Stimulated activated CD8-positive, alpha-beta memory T cell treated with anti-CD3 and anti-CD28 coated beads, Interleukin-7, amount 100 ng/mL, for 4 hours (primary cell): ENCODE measurements at places on chromosomes 5 and 9.

DNA sequence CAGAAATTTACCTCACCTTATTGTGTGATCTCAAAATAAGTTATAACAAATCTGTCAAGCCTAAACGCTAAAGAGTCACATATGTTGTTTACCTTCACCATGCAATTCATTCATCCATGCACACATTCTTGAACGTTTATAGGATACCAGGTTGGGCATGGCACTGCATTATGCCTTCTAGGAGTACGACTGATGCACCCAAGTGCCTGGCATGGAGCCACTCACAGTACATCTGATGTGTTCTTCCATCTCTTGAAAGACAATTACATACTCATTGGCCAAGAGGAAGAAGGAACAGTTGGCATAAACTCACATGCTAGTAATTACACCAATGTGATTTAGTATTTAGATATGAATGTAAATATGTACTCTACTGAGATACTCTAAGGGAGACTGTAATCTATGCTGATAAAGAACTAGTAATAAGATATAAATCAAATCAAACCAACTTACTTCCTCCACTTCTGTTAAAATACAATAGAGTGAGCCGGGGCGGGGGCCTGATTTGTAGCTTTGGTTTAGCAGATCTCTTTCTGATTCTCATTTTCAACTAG is 90.7 kb downstream of the LPAR1 start:
- no peak for DNase-seq

GRCh38 chr9:35490155-35490909 is 421 bp downstream of the RUSC2 start:
- DNase-seq, result no peak

DNA sequence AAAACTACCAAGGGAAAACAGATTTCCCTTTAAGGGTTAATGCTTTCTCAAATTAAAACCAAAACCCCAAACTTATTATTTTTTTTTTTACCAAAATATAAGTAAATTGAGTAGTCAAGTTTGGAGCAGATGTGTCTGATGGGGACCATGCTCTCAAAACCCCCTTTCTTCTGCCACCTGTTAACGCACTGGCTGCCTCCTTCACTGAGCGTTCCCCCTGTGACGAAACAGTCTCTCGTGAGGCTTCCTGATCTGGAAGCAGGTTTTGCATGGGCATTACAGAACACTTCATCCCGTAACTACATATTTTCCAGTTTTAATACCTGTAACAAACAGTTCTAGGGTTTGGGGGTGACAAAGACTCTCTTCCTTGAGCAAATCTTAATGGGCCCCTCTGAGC is 59.4 kb downstream of the ANKH start:
- no peak for DNase-seq

DNA sequence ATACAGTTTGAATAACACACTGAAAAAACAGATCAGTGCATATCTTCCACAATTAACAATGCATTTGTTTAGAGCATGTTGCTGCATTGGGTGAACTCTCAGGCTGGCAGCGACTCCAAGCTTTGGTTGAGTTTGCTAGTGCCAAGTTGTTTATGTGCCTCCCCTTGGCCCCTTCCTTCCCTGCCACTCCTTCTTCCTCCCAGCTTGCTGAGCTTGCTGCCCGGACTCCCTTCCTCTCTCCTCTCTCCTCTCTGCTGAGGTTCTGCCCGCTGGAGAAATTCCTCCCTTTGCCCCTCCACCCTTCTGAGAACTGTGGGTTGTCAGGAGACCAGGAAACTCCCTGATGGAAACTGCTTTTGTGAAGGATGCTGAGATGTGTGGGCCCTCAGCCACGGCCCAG is 247.3 kb downstream of the PDZD2 start:
- no peak for DNase-seq

GRCh38 chr9:86660146-86660943 is 287.0 kb downstream of the GAS1 start:
- no peak for DNase-seq

GRCh38 chr5:9498541-9499497 is 47.1 kb downstream of the SEMA5A start:
- no peak for DNase-seq

DNA sequence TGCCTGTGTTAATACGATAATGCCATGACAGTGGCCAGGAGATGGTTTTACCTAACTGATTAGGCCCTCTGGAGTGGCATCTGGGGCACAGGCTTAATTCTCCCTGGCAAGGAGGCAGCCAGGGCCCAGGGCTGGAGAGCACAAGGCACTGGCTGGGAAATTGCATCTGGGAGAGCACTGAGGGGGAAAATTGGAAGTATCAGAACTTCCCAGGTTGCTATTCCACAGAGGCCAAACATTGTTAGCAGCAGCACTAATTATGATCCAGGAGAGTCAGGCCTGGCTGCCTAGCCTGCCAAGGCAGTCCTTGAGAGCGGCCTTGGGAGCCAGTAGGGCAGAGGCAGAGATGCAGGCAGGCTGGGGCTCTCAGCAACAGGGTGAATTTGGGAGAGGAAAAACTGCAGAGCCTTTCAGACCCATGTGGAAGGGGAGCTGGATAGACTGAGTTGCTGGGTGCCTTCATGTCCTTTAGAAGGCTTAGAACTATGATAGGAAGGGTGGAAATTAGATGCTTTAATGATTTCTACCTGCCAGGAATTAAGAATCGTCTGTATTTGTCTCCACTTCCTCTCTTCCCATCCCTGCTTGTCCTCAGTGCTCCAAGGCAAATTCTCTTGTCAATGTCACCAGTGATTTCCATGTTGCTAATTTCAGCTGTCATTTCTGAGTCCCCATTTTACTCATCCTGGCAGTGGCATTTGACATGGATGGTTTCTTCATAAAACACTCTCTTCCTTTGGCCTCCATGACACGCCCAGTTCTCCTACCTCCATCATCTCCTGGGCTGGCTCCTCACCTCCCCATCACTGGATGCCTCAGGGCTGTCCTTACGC is 56.1 kb upstream of the HSPA9 start:
- DNase-seq, result no peak

DNA sequence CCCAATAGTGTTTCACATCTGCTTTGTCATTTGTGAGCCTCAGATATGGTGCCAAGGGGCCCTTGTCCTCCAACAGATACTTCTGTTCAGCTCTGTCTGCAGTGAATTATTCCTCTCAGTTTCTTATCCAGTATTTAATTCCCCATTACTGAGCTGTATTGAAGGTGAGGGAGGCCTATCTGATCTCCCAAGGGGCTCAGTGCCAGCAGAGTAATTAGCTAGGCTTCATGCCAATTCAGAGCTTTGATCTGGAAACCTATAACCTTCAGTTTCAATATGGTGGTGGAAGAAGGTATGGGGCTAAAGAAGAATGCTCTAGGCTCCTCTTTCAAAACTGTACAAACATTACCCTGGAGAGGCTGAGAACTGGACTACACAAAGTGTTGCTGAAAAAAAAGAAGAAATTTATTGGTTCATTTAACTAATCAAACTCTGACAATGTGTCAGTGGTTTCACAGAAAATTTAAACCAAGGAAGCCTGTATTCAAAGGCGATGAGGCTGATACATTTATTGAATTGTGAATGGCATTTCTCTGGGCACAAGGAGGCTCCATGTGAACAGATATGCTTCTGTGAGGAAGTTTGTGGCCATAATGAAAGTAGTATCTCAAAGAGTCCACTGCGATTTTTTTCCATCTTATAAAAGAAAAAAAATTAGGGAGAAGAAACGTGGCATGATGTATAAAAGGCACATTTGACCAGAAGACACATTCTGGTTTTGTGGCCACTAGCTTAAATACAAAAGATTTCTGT is 397.8 kb downstream of the TLE4 start:
- DNase-seq, result no peak

GRCh38 chr9:135811801-135812200 is 95.5 kb downstream of the CAMSAP1 start:
- no peak for DNase-seq

- DNase-seq, result no peak
Observed at GRCh38 chr9:105757496-105758251, 63.3 kb downstream of the TMEM38B start.

GRCh38 chr5:177600508-177601018 is 631 bp downstream of the B4GALT7 start:
- DNase-seq, result no peak

DNA sequence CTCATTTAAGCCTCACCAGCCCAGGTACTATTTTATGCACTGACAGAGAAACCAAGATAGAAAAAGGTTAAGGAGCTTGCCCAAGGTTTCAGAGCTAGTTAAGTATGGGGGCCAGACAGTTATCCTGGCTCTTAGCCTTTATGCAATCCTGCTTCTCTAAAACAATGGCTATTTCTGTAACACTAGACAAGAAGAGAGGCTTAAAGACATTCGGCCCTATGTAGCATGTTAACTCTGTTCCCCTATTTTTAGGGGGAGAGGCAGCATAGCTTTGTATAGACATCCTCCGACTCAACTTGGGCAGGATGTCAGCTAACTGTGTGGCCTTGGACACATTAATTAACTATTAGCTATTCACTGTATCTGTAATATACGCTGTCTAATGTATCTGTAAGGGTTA is 54.6 kb downstream of the LHFPL2 start:
- DNase-seq, result no peak

- DNase-seq, result no peak
Observed at GRCh38 chr9:19104515-19105282, 2.0 kb upstream of the HAUS6 start.

GRCh38 chr9:5976674-5977397 is 38.6 kb downstream of the RANBP6 start:
- DNase-seq, result no peak

- no peak for DNase-seq
Observed at GRCh38 chr9:108397286-108397685, 458.5 kb downstream of the ACTL7B start.

DNA sequence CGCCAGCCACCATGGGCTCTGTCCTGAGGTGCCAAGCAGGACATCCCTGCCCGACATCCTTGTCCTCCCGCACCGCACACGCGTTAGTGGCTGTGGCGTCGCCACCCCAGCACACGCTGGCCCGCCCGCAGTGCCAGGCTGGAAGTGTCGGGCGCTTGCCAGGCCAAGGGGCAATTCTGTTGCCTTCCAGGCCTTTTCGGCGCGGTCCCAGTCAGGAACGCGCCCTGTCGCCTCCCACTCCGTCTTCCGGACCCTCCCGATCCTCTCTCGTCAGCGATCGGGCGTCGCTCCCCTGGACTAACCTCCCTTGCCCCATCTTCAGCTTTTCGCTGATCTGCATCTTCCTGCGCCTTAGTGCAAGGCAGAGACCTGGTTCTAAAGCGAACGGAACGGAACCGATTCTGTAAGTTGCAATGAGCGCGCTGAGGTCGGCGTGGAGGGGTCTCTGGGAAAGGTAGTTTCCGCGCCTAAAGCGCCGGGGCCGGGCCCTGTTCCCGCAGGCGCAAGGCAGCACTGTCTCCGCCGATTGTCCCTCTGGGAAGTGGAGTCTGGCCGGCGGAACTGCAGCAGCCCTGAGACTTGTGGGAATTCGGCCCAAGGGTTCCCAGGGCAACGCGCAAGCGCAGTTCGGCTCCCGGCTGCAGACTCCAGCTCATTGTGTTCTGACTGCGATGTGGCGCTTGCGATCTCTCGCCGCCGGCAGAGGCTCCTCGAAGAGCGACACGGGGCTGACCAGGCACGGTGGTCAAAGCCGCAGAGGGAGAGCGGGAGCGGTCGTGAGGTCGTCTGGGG is at the start of gene ZNF454:
Gene ZNF454 (plus strand): TSS at position 630 of the 792 bp plus-strand sequence. CDS start 1,594 bp downstream, outside the sequence.
- no peak for DNase-seq

GRCh38 chr5:126542441-126542840 is 52.6 kb downstream of the ALDH7A1 start:
- no peak for DNase-seq

GRCh38 chr9:126979461-126979860 is 64.9 kb downstream of the RALGPS1 start:
- DNase-seq, result no peak

GRCh38 chr5:112366987-112367386 is 52.1 kb downstream of the EPB41L4A start:
- no peak for DNase-seq

GRCh38 chr9:98428454-98428853 is 173.0 kb upstream of the TBC1D2 start:
- no peak for DNase-seq

- no peak for DNase-seq
Observed at GRCh38 chr9:78566521-78566920, 269.6 kb downstream of the PSAT1 start.

- DNase-seq, result no peak
Observed at GRCh38 chr9:134698111-134698510, 56.5 kb downstream of the COL5A1 start.

DNA sequence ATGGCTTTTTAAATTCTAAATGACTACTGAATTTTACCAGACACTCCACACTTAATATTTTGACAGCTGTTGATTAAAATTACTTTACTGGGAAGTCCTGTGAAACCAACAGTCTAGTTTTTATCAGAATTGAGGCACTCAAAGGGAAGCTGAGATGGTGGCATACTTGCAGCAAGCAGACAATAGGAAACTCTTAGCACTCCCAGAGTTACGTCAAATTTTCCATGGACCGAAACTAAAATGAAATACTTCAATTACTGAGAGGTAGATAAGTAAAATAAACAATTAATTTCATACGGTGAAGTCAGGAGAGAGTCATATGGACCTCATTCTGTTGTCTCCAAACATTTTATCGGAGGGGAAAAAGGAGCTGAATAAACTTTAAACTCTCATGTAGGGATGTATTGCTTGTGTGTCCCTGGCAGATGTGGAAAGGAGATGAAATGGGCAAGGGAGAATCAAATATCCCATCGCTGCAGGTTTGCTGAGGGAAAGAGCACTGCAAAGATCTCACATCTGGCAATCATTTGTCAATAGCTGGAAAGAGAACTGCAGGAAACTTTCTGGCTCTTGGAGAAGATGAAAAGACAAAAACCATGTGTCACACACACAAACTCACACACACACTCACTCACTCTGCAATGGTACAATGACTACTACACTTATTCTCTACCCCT is 189.4 kb downstream of the BNC2 start:
- DNase-seq, result no peak

DNA sequence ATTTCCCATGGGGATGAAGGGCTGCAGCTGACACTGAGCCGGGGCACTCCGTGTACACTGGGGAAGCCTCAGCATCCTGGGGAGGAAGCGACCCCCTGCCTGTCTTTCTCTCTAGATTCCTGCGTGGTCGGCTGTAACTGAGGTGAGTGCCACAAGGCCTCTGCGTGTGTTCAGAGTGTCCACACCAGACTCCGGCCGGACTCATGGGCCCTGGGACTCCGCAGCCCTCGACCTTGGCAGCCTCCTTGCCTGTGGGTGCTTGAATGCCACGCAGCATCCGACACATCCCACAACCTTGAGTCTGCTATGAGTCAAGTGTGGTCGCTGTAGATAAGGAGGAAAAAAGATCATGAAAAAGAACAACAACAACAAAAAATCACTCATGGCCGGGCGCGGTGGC is 23.4 kb downstream of the PAEP start:
- DNase-seq, result no peak

DNA sequence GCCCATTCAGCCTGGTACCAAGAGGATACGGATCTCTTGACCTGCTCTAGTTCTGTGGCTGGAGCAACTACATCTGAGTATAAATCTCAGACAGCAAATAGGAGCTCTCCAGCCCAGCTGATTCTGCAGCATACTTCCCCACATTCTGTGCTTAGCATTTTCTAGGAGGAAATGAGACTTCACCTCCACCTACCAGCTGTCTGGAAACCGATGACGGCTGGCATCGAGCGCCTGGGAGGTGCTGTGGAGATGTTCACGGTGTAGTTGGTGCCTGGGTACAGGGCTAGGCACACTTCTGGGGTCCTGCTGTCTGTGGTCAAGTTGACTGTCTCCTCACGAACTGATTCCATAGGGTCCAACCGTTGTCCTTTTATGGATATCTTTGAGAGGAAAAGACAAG is 63.6 kb downstream of the SUSD1 start:
- DNase-seq, result no peak

GRCh38 chr5:137335493-137335892 is 163.6 kb downstream of the SPOCK1 start:
- no peak for DNase-seq

- DNase-seq, result no peak
Observed at GRCh38 chr5:89350684-89351083, 467.7 kb upstream of the MEF2C start.

GRCh38 chr9:16449076-16449730 is 421.3 kb downstream of the BNC2 start:
- no peak for DNase-seq
